ENCODE measurements at places on chromosomes 1 and 21. TPM values are rescaled to one million over a fixed set of nuclear protein-coding genes. Genes with fewer than 3 reads are reported as not detected.

DNA sequence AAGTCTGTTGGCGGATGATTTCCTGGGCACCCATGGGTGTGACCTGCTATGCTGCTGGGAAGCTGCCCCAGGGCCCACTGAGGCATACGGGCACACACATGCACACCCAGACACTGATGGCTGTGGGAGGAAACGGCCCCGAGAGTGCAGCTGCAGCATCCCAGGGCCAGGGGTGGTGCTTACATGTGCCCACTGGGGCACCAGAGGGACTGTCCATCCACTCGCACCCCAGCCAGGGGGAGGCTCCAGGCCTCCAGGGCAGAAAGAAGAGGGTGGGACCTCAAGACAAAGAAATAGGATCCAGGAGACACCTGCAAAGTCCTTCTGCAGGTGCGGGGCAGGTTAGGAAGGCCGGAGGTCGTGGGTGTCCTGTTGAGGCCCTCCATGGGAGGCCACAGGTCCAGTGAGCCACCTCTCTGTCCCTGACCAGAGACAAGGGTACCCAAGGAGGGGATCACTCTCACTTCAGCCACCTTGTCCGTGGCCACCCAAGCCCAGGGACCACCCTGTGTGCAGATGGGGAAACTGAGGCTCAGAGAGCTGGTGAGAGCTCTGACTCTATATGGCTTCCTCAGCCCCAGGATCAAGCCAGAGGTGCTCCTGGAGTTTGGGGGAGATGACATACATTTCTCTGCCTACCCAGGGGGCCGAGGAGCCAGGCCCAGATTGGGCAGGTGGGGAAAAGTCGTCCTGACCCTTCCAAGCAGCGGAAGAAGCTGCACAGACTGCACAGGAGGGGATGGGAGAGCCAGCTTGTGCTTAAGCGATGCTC, 57.1 kb downstream of the WNT9A start:
- no peak for DNase-seq

GRCh38 chr1:192860478-192861185, 51.8 kb downstream of the RGS2 start:
- no peak for DNase-seq

DNA sequence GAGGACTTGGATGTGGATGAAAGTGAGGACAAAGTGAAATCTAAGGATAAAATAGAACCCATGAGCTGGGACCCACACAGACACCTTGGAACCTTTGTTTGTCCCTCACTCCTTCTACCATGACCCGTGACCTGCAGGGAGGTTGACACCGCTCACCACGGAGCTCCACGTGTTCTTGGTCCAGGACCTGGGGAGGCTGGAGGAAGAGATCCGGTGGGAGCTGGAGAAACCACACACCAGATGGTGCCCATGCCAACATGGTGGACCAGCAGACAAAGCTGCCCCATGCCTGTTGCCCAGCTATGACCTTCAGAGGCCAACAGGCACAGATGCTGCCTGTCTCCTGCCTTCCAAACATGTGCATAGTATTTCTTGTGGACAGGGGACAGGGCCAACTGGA, 721.9 kb downstream of the PTPRU start:
- DNase-seq: no peak

DNA sequence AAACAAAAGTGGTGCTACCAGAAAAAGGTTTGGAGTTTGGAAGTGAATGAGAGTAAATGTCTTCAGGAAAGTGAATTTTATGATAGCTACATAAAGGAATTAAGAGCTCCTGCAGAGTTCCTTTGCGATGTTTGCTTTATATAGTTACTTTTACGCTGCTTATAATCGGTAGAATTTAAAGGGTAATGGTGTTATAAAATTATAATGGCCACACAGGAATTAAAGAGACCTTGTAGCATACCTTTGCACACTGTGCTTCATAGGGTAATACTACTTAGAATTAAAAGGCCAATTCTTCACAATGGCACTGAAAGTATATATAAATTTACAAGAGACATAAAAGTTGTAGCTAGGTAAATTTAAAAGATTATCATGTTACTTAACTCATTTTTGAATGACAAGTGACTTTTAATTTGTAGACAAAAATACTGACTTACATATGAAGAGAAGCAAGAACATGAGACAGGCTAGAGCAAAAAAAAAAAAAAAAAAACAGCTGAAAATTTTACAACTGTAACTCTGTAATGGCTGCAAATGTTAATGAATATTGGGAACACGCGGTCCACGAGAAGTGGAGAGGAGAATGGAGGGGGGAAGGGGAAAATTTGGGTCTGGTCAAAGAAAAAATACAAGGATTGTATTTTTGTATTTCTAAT, 65.9 kb upstream of the LBR start:
- no peak for DNase-seq

DNA sequence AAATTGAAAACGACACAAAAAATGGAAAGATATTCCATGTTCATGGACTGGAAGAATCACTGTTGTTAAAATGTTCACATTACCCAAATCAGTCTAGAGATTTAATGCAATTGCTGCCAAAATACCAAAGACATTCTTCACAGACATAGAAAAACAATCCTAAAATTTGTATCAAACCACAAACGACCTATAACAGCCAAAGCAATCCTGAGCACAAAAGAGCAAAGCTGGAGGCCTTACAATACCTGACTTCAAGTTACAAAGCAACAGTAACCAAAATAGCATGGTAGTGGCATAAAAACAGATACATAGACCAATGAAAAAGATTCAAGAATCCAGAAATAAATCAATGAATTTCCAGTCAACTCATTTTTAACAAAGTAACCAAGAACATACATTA, 1077.3 kb downstream of the KCNT2 start:
- peak; percentile 36 for DNase-seq

DNA sequence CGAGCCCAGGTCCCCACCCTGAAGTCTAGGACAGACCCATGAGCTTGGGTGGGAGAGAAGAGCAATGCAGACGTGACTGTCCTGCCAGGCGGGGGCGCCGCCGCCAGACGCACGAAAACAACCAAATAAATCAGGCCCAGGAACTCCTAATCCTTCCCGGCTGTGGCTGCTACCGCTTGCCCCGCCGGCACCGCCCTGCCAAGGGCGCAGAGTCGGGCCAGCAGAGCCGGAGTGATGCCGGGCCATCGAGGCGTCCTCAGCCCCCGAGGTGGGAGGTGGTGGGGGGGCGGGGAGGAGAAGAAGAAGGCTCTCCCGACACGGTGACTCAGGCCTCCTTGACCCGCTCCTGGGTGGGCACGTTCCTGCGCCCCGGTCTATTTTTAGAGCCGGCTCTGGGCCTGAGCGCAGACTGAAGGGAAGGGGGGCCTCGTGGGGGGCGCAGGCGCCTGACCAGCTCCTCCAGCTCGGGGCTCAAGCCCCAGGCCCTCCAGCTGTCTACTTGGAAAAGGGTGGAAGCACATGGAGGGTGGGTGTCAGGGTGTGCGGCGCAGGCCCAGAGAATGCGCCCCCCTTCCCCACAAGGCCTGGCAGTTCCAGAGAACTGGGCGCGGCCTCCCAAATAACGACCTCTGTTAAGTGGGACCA, 10.7 kb upstream of the COL16A1 start:
- peak; percentile 49 for DNase-seq

GRCh38 chr1:39757501-39757900, 13.6 kb downstream of the OXCT2 start:
- no peak for DNase-seq

DNA sequence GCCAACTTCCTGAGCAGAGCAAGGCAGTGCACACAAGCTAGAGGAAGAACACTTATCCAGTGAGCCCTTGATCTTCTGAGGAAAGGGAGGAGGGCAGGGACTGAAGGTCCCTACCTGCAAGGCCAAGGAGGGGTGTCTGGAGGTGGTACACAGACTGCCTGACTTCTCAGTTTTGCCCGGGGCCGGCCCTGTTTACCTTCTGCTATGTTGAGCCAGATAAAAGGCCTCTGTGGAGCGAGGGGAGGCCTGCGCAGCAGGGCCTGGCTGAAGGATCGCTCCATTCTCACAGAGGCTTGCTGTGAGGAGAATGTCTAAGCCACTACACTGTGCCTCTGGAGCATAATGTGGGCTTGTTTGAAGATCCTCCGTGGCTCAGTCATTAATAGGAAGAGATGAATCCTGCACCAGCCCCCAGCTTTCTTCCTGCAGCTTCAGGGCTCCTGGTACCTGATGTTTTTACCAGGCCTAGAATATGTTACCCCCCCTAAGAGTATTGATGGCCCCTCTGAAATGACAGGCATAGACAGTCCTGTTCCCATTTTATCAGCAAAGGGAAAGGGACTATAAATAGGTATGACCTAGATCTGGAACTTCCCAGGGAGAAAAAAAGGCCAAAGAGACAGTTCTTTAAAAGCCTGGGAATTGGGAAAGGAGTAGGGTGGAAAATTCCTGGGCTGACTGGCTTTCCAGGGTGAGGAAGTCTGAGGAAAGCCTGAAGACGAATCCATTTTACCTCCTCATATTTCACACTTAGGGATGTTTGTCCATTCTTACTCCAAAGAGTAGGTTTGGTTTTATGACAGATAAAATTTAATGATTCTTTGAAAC, 4.7 kb downstream of the POGK start:
- peak; percentile 14 for DNase-seq

DNA sequence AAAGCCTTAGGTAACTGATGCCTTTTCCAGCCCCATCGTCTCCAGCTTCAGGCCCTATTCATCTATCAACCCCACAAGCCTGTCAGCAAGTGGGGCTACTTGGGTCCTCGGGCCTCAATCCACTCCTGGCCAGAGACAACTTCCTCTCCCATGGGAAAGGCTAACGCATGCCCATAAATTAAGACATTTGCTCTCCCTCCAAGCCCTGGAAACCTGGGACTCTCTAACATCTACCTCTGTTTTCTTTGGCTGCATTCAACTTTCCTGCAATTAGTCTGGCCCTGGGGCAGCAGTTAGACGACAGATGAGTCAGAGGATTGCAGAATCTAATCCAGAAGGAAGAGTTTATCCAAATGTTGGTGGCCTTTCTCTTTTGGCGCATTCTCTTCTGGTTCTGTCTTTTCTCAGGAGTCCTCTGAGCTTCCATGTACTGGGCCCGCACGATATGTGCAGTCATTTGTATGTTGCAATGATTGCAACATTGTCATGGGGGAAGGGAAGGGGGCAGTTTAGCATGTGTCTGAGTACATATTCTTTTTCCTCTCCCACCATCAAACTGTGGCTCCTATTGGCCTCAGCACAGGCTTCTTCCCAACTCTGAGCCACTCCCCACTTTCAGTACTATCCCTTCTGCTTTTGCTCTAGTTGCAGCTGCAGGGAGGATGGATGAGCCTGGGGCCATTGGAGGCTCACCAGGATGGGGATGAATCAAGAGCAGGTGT, 54.4 kb downstream of the NAV1 start:
- peak; percentile 97 for DNase-seq

GRCh38 chr1:33128781-33129180, 47.8 kb downstream of the AZIN2 start:
- DNase-seq: no peak

GRCh38 chr1:40802078-40802741, 18.6 kb downstream of the KCNQ4 start:
- DNase-seq: peak; percentile 59

GRCh38 chr1:212718499-212718898, 18.9 kb upstream of the BATF3 start:
- DNase-seq: peak; percentile 43

GRCh38 chr1:6743189-6744101, 41.8 kb upstream of the CAMTA1 start:
- DNase-seq: peak; percentile 77

- peak; percentile 76 for DNase-seq
Measured at GRCh38 chr1:85581802-85582686, 1.5 kb downstream of the CCN1 start.

Gene ARHGEF16
- not detected for total RNA-seq

Gene OR6F1
- total RNA-seq: not detected

DNA sequence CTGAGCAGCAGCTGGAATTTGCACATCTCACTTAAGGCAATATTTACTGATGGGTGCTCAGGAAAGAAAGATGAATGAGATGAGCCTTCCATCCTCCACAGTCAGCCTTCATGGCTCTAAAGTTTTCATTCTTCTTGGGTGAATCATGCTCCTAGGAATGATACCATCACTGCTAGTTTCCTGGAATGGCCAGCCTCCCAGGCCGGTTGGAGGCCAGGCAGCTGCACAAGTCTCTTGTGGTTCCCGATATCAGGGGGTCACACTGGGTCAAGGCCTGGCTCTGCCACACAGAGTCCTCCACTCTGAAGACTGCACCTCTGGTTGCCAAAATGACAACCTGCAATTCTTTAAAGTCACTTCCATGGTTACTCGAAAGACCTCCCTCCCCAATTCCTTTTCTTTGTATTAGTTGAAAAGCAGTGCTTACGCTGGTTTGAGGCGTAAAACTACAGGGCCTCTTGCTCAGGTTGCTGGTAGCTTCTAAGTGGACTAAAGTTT, 46.2 kb upstream of the PALMD start:
- peak; percentile 94 for DNase-seq

Gene MANEAL
- total RNA-seq: 0.28 TPM

DNA sequence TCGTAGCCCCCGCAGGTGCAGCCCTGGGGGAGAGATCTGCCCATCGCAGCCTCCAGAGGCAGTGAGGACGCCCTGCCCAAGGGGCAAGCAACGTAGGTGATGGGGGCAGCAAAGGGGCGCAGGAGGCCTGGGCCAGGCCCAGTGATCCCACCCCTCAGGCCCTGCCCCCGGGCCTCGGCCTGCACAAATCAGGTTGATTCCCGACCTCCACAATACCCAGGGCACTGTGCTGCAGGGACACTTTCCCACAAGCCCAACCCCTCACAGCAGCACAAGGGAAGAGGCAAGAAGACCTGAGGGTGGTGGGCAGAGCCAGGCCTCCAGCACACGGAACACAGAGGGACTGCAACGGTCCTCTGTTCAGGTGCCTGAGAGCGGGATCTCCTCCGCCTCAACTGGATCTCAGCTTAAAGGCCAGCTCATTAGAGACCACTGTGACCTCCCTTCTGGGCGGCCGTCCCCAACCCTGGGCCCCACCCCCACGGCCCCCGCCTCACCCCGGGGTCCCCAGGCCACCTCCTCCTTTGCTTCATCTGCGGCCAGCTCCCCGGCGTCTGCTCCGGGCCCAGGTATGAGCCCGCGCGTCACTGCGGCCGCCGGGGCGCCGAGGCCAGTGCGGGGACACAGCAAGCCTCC, 812 bp upstream of the ARF1 start:
- no peak for DNase-seq

Gene SMPDL3B
- total RNA-seq: not detected

Gene CCDC24
- total RNA-seq: 1.4 TPM

Gene S100A11
- total RNA-seq: 117 TPM

Gene CRNN
- total RNA-seq: not detected

Gene USP1
- total RNA-seq: 26.1 TPM

Gene FAM43B
- total RNA-seq: not detected
